ENCODE measurements at places on chromosomes 4 and X.
A peak's percentile ranks its signal among the peaks of the same experiment; 100 is the strongest.

- DNase-seq: no peak
Observed at GRCh38 chrX:1011691-1012283, 200.7 kb downstream of the CRLF2 start.

GRCh38 chr4:74675673-74676279 lies 118.5 kb downstream of the BTC start:
- no peak for DNase-seq

- DNase-seq: no peak
Observed at GRCh38 chrX:16187024-16187760, 19.9 kb downstream of the MAGEB17 start.

DNA sequence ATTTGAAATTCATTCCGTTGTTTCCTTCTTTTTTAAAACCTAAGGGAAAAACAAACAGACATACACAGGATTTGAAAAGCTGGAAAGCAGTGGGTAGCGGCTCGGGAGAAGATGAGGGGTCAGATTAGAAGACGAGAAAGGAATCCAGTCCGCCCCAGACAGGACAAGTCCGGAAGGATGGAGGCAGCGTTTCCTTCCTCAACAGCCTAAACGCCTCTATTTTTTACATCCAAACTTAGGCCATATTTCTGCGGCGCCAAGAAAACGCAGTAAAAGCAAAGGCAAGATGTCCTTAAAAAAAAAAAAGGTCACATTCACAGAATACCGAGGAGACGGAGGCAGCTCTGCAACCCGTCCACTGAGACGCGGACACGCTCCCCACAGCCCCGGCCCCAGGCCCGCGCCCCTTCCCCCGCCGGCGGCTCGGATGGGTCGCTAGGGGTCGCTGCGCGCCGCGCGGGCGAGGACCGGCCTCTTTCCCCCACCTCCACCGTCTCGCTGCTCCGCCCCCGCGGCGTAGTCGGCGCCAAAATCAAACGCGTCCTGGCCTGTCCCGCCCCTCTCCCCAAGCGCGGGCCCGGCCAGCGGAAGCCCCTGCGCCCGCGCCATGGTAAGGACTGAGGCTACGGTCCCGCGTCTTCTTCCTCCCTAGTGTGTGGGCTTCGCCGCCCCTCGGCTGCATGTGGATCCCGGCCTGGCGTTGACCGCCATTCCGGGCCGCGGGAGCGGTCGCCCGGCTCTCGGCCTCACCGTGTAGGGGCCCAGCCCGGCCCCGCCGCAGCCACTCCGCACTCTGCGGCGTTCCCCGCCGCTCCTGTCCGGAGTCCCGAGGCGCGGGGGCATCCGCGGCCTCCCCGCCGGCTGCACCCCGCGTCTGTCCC lies at the start of gene MND1:
TSS of gene MND1 (plus strand) at position 558 of the 881 bp plus-strand sequence. CDS start at position 608, 50 bp downstream.
- DNase-seq: peak; percentile 97

DNA sequence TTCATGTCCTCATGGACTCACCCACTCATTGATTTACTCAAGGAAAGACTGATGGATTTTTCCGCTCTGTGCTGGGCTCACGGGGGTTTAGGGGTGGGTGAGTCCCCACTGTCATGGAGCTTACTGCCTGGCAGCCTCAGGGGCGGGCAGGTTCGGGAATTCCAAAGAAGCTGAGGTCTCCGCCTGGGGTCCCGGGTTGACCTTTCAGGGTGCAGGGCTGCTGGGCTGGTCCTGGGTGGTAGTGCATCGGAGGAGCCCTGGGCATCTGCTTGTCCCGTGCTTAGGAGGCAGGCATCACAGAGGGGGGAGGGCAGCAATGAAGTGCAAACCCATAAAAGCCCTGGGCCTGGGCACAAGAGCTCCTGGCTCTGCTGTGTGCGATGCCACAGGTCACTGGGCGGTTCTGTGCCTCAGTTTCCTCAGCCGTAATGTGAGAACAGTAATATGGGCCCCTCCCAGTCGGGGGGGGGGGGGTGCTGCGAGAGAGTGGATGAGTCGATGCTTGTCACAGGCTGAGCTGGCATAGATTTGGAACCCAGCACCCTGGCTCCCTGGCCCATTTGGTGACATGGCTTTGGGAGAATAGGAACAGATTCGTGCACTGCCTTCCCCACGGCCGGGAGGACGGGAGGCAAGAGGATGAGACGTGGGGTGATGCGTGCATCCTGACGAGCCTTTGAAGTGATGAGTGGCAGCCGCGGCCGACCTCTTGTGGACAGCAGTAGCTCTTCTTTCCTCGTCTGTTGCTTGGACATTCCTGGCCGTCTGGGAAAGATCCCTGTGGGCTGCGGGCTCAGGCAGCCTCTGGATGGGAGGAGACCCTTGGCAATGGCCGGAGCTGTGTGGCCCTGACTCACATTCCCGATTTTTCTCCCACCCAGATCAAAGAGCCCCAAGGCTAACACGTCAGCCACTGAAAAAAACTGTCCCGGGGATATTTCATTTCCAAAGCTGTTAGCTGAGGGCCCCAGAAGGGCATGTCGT lies 42.0 kb downstream of the PSAPL1 start:
- peak; percentile 70 for DNase-seq

DNA sequence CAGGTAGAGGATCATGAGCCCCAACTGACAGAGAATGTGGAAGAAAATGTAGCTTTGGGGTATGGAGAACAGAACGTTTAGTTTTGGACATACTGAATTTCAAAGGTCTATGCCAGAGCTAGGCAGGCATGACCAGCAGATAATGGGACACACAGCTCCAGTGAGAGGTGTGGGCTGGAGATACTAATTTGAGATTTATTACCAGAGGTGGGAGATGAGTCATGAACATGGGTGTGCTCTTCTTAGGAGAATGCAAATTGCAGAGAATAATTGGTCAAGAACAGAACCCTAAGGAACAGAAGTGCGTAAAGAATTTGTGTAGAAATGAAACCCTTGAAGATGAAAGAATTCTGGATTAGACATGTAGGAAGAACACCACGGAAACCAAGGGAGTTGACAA lies 125.2 kb downstream of the PACRGL start:
- no peak for DNase-seq

DNA sequence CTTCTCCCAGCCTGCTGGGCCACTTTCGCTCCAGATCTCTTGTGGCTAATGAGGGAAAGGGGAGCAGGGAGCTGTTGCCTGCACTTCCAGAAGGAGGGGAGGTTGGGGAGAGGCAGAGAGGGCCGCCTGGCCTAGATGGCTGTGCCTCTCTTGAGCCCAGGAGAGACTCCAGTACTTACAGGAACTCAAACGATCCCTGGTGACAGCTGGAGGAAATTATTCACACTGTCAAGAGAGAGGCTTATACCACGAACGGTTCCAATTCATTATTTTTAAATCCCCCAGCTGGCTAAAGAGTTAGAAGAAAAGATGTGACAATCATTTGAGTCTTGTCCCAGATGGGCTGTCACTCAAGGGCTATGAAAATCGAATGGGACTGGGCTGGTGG lies 96.1 kb downstream of the PHKA2 start:
- no peak for DNase-seq

- no peak for DNase-seq
Observed at GRCh38 chr4:36551697-36552214, 270.3 kb downstream of the DTHD1 start.

DNA sequence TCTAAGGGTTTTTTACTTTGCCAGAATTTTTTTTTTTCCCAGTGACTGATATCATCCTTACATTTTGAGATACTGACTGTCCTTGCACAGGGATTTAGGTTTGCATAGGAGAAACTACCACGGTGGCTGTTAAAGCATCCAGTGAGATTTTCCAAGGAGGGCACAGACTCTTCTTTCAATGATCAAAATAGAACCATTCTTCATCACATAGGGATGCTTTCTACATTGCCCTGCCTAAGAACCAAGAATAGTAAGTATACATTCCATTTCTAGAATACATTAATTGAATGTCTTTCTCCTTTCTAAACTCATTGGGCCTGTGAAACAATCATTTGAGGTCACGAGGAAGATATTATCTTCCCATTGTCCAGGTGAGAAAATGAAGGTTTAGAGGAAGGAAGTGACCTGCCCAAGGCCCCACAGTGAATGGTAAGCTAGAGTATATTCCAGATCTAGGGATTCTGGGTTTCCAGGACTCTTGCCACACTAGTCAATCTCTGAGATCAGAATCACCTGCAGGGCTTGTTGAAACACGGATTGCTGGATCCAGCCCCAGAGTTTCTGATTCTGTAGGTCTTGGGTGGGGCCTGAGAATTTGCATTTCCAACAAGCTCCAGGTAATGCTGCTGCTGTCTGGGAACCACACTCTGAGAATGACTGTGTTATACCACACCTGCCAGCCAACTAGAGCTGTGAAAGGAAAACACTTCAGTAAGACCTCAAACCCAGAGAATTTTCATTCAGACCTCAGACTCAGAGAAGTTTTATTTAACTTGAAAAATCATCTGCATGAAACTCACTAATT lies 17.7 kb upstream of the TMEM154 start:
- no peak for DNase-seq

- no peak for DNase-seq
Observed at GRCh38 chr4:166293556-166293955, 420.5 kb downstream of the TLL1 start.

DNA sequence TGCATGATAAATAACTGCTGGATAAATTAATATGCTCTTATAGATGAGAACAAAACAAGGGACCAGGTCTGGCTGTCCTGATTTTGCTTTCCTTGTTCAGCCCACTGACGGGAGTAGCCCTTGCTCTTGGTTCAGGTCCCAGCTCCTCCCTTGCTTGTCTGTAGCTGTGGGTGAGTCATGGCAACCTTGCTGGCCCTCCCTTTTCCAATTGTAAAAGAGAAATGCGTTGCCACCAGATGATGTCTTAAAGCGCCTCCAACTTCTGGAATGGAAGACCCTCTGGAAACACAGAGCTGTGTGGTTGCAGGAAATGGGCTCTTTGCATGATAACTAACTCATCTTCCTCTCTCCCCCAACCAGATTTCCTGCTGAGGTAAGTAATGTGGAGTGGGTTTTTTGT lies 171.4 kb downstream of the AASDH start:
- DNase-seq: no peak

- DNase-seq: no peak
Observed at GRCh38 chrX:134258202-134258601, 21.2 kb downstream of the CCDC160 start.

DNA sequence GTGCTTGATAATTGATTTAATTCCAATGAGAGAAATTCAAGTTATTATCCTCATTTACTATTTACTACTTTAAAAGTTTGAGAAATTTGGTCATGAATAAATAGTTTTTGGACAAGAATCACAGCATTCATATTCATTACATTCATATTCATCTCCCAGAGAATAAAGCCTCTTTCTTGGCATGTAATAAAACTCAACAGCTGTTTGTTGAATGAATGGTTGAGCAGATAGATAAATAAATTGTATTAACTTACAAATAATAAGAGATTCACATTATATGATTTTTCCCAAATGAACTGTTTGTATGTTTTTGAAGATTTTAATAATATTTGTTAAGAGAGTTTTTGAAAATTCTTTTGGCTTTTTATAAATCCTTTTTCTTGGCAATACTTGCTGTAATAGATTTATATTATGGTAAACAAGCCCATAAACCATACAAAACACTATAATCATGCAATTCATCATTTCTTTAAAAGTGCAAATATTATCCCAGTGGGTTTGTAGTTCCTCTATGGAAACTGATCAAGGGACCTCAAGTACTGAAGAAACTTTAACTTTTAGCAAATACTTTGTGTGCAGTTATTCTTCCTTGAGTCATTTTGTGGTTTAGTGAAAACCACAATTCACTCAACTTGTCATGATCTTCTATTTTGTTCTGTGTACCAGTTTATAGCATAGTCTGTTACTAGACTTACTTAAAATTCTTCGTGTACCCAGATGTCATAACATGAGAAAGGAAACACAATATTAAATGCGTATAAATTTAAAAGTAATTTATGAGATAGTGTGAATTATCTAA lies 371.8 kb downstream of the ADGRL3 start:
- DNase-seq: no peak
